ENCODE measurements at places on chromosomes 3 and 15.
A peak's percentile ranks its signal among the peaks of the same experiment; 100 is the strongest.

GRCh38 chr3:73214846-73215245 lies 153.4 kb downstream of the EBLN2 start:
- DNase-seq = no peak

DNA sequence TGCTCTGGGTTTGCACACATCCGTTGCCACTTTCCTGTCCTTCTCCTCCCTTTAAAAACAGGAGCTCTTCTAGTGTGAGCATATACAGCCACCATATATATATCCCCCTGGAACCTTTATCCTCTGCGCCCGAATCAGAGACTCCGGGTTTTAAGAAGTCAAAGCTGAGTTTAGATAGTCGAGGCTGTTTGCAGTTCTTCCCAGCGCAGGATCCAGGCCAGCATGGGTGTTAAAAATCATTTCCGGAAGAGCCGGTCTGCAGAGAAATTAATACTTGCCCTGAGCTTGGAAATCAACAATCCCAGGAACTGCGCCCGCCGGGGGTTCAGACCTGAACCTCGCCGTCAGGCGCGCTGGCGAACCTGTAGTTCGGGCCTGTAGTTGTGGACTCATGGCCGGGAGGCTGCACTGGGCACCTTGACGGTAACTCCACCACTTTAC lies 2.3 kb downstream of the SHOX2 start:
- no peak for DNase-seq

- DNase-seq = no peak
These were observed 112.7 kb downstream of the SYNPR start for GRCh38 chr3:63390710-63391230.

GRCh38 chr3:159586571-159587202 lies 401.9 kb upstream of the IL12A start:
- DNase-seq = no peak

- DNase-seq = no peak
These were observed 77.3 kb downstream of the PPCDC start for GRCh38 chr15:75100679-75101078.

GRCh38 chr3:21879184-21879886 lies 128.3 kb upstream of the ZNF385D start:
- no peak for DNase-seq

- DNase-seq = no peak
These were observed 6.3 kb upstream of the KIF23 start for GRCh38 chr15:69407719-69408400.

DNA sequence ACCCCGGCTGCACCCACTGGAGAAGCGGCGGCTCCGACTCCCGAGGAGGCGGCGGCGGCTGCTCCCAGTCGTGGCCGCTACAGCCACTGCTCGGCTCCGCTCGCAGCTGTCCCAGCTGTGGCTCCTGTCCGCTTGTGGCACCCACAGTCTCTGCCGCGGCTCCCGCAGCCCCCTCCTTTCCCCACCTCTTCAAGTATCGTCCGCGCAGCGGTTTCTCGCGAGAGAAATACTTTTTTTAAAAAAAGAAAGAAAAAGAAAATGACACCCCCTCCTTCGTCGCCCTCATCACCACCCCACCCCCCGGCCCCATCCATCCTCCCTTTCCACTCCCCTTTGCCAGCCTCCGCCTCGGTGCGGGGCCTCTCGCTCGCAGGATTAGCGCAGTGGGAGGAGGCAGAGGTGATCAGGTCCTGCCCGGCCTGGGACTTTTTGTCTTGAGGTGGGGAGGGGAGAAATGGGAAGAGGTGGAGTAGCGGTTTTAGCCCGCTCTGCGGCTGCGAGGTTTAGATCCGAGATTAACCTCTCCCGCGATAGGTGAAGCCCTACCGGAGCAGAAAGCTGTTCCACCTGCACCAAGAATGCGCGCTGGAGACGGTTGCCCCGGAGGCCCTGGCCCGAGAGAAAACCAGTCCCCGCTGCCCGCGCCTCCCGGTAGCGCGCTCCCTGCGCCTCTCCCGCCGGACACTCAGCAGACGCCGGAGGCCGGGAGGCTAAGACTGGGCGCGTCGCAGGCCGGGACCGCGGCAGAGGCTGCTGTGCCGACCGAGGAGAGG lies at the start of gene FBN1:
Gene FBN1, minus strand, starts transcription at position 152 of the 773 bp plus-strand sequence. CDS start 940 bp downstream, outside the sequence.
- peak; percentile 86 for DNase-seq

GRCh38 chr3:73848173-73848906 lies 223.6 kb upstream of the PDZRN3 start:
- peak; percentile 10 for DNase-seq

DNA sequence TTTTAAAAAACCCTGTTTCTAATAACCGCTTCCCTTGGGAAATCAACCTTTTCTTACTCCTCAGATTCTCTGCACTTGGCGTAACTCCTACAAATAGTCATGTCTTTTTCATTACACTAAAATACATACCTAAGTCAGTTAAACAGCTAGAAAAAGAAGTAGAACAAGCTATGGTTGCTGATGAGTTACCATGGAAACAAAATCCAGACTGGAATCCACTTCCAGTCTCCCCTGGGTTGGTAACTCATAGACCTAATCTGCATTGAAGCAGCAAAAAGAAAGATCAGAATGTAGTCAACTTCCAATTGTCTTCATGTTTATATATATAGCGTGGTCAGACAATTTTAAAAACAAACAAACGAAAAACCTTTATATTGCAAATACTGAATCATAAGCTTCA lies 260.8 kb upstream of the LRRN1 start:
- no peak for DNase-seq

DNA sequence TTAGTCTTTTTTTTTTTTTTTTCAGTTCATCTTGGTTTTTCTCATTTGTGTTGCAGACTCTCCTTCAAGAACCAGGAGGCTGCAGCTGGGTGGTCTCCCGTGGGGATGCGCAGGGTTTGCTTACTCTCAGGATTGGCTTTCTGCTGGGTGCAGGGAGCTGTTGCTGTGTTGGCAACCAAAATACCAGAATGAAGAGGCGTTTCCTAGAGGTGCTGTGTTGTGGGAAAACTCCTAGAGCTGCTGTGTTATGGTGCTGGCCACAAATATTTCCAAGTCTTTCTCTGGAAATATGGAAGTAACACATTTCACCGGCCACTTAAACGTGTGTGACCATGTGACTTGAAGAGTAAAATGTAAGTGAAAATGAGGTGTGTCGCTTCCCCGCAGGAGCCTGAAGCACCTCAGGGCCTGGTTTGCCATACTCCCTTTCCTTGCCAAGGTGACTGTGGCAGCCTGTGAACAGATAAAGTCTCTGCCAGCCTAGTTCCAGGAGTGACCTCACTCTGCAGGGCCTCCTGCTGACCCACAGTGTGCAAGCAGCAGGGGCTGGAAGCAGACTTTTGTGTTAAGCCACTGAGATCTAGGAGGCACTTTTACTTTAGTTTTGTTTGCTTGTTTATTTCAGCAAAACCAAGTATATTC lies 258.9 kb downstream of the ADAMTS17 start:
- DNase-seq = no peak

GRCh38 chr3:181630853-181631252 lies 80.9 kb upstream of the SOX2 start:
- DNase-seq = no peak

DNA sequence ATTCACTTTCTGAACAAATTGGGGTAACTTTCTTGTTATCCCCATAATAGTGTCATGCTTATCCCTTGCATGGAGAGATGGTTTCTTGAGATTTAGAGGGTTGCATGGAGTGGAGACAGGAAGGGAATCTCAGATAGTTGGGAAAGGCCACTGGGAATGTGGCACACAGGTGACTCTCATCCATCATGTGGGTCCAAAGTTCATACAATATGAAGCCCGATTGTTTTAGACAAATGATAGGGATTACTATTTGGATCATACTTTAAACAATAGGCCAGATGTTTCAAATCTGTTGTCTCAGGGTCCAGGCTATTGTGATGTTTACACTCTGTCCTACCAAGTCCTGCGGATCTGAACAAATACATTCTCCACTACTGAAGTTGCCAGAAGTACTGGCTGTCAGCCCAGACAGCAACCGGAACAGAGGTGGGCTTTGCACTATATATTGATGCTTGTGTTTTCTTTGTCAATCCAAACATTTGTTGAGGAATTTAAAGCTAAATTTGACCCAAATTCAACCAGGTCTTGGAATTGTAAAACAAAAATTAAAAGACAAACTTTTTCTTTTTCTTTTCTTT lies 39.2 kb upstream of the NMNAT3 start:
- no peak for DNase-seq

- no peak for DNase-seq
These were observed 51.8 kb downstream of the TMEM108 start for GRCh38 chr3:133089906-133090485.

DNA sequence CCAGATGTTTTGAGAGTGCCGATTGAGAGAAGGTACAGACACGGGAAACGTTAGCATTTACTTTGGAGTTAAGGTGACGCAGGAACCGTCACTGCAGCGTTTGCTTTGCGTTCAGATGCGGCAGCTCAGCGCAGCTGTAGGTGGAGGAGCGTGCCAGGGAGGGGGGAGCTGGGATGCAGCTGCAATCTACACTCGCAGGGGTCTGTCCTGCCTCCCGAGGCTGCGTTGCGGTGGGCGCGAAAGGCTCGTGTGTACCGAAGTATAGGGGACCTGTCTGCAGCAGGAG lies 425 bp upstream of the FYTTD1 start:
- no peak for DNase-seq

- no peak for DNase-seq
These were observed 40.6 kb downstream of the MYO5C start for GRCh38 chr15:52255008-52255407.

DNA sequence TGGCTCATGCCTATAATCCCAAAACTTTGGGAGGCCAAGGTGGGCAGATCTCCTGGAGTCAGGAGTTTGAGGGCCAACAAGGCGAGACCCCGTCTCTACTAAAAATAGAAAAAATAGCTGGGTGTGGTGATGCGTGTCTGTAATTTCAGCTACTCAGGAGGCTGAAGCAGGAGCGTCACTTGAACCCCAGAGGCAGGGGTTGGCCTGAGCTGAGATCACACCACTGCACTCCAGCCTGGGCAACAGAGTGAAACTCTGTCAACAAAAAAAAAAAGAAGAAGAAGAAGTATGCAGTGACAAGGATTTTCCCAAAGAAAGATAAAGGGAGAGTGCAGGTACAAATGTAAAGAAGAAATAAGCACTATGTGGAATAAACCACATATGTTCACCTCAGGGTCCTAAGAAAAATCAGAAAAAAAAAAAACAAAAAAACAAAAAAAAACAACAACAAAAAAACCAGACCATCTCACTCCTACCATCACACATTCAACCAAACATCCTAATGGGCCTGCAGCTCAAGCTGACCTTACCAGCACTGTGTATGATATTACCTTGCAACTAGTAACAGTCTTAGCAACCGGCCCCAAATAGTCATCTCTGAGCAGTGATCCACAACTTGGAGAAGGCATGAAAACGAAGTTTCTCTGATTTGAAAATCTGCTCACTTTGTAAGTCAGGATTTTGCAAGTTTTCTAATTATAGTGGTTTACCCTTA lies 296.7 kb upstream of the PROK2 start:
- peak; percentile 40 for DNase-seq

GRCh38 chr3:56356808-56357207 lies 111.5 kb downstream of the ERC2 start:
- DNase-seq = no peak

DNA sequence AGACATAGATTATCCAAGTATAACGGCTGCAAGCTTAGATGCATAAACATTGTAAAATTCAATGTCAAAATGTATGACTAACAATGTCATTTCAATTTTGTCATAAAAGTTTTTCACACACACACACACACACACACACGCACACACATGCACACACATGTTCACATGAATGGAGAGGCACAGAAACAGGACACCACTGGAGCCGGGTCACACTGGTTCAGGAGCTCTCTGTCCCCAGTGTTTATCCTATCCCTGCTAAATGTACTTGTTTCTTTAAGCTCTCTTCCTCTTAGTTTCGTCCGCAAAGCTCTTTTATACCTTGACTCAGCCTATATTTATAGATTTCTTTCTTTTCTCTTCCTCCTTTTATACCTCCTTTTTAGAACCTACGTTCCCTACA lies 249.9 kb downstream of the CADPS start:
- DNase-seq = no peak

DNA sequence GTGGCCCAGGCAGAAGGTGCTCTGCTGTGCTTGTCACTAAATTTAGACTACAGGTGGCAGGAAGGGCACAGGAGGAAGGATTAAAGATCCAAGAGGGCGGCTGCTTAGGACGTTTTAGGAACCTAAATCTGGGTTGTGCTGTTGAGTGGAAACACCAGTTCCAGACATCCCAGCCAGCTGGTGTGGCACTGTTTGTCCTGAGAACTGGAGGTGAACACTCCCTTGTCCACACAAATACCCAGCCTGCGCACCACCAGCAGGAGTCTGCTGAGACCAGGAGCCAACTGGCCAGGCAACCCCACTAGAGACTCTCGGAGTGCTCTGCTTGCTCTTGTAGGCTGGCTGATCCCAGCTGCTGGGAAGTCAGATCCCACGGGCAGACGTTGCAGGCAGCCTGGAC lies 30.3 kb upstream of the UACA start:
- DNase-seq = no peak

- no peak for DNase-seq
These were observed 63.4 kb downstream of the ARHGEF26 start for GRCh38 chr3:154184582-154184981.

DNA sequence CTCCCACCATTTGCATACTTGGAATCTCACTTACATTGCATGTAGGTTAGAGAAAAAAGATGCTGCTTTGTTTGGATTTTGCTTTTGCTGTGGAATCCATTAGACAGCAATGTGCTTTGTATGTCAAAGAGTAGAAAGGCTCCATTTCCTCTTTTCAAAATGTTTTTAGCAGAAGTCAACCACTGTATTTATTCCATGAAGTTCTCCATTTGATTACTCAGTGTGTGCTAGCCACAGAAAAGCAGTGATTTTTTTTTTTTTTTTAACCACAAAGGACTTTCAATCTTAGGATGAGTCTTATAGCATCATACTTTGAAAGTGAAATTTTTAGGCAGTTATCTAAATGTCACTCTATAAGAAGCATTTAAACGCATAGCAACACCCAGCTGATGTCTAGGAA lies 285.0 kb upstream of the ADAMTS9 start:
- no peak for DNase-seq

- no peak for DNase-seq
These were observed 471.5 kb upstream of the AGTR1 start for GRCh38 chr3:148226246-148226645.

- peak; percentile 48 for DNase-seq
These were observed 60.0 kb downstream of the RPL22L1 start for GRCh38 chr3:170809975-170810357.

- no peak for DNase-seq
These were observed 46.4 kb downstream of the TNFAIP8L3 start for GRCh38 chr15:51048308-51048707.

GRCh38 chr15:100310041-100310405 lies 31.8 kb downstream of the ADAMTS17 start:
- DNase-seq = no peak

DNA sequence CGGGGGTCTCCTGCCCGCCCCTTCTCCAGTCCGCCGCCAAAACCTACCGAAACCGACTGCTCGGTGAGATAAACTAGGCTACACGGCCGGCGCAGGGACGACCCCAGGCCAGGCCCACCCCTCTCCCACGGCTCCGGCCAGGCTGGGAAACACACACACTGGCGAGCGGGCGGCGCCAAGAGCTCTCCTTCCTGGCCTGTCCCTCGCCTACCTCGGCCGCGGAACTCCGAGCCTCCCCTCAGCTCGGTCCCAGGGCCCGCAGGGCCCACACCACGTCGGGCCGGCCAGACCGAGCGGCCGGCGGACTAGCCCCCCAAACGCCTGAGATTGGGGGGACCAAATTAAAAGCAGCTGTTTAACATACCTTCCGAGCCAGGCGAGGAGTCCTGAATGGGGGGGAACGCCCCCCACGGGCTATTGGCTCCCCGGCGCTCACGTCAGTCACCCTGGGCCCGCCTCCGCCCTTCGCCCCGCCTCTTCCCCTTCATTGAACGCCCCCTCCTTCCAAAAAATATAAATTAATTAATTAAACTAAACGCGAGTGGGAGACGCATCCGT lies 4.0 kb upstream of the SIN3A start:
- DNase-seq = no peak

GRCh38 chr3:73332558-73332957 lies 271.1 kb downstream of the EBLN2 start:
- DNase-seq = no peak
